ENCODE measurements at places on chromosomes 5 and 9.
A peak's percentile ranks its signal among the peaks of the same experiment; 100 is the strongest.

DNA sequence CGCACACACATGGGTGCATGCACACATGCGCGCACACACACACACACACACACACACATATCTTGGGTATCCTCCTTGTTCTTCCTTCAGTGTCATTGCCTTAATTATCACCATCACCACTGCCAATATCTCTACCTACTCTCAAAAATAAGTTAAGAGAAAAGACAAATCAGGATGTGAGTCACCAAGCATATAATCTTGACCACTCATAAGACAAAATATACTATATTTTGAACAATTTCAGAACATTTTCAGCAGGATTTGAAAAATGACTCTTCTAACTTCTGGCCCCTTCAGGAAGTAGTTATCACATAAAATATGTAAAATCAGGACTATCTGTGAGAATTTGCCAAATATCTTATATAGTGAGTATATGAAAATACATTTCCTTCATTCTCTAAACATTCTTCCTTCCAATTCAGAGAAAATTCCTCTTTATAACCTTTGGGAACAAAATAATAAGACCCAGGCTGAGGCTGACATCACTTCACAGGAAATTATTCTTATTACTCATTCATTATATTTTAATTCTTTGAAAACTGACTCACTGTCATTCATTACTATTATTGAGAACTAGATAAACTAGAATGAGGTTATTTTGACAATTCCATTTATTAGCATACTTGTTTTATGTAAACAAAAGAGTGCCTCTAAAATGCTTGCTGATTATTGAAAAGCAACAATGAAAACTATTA lies 772.0 kb upstream of the ACO1 start:
- DNase-seq = no peak

- no peak for DNase-seq
These were observed 222.8 kb downstream of the NR2F1-AS1 start for GRCh38 chr5:93358176-93358575.

DNA sequence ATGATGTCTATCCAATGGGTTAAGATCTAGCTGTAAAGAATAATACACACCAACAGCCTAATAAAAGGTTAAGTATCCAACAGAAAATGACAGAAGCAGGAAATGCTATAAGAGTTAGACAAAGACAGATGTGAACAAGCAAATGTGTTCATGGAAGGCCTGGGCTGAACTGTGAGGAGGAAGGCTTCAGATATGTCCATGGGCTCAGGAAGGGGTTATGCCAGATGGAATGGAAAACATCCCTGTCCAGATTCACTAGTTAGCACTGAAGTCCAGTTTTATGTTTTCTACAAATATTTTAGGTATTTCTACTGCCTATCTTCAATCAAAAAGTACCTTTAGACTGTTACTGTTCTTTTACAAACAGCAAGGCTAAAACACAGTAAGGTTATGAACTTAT lies 27.1 kb downstream of the ERAP1 start:
- DNase-seq = no peak

DNA sequence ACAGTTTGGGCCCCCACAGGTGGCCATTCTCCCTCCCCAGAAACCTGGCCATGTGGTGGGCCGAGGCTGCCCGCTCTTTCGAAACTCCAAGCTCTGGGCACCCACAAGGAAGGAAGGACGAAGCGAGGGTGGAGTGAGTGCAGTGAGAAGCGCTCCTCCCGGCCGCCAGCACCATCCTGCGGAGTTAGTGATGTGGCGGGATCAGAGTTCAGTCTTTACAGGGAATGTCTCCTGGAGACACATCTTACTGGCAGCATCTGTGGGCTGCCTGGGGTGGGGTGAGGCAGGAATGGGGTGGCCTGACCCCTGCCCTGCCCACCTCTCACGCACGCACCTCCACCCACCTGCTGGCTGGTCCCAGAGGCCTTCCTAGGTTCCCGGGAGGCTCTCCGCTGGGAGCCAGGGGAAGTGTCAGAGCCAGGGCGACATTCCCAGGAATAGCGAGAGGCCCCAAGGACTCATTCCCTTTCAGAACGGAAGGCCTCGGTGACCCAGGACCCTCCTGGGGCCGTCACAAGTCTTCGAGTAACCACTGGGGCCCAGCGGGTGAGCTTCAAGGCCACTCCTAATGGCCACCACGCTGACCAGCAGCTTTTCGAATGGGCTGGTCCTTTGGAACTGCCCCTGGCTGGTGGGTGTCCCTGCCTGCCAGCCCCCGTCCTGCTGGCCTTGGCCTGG lies 5.5 kb upstream of the RNU6ATAC start:
- no peak for DNase-seq

GRCh38 chr5:90434116-90434714 lies 24.7 kb upstream of the CETN3 start:
- no peak for DNase-seq

DNA sequence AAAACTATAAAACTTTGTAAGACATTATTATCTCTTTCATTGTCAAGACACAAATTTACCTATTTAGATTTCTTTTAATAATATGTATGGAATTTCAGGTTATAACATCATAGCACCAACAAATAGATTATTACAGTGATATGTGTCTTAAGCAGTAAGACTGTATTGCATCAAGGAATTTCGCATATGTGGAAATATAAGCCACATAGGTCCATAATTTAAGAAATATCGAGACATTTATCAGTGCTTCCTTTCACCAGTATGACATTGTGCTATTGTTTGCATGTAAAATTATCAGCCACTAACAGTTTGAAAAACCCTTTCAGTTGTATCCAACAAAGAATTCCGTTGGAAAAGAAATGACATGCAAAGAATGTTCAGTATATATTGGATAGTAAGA lies 186.7 kb upstream of the RASA1 start:
- DNase-seq = no peak

DNA sequence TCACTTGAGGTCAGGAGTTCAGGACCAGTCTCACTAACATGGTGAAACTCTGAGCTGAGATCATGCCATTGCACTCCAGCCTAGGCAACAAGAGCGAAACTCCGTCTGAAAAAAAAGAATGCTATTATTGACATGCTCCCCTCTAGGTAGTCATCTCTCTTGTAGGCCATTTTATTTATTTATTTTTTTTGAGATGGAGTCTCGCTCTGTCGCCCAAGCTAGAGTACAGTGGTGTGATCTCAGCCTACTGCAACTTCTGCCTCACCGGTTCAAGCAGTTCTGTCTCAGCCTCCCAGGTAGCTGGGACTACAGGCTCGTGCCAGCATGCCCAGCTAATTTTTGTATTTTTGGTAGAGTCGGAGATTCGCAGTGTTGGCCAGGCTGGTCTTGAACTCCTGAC lies 20.6 kb upstream of the NIM1K start:
- DNase-seq = no peak

GRCh38 chr9:79357194-79357593 lies 214.6 kb upstream of the TLE4 start:
- no peak for DNase-seq

DNA sequence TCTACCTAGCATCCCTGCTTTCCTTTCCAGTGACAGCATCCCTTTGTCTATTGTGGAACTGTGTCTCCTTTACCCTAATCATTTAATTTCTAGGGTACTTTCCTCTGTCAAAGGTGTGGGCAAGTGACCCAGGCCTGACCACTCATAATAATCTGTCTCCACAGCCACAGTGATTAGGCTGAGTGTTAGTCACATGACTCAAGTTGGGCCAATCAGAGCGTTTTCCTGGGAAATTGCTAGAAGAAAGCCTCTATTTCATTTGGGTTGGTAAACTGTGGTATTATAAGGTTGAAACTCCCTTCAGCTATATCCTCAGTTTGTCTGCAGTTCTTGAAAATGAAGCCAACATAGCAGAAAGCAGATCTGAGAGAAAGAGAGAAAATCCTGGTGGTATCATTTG lies 14.2 kb upstream of the AP3B1 start:
- DNase-seq = no peak

DNA sequence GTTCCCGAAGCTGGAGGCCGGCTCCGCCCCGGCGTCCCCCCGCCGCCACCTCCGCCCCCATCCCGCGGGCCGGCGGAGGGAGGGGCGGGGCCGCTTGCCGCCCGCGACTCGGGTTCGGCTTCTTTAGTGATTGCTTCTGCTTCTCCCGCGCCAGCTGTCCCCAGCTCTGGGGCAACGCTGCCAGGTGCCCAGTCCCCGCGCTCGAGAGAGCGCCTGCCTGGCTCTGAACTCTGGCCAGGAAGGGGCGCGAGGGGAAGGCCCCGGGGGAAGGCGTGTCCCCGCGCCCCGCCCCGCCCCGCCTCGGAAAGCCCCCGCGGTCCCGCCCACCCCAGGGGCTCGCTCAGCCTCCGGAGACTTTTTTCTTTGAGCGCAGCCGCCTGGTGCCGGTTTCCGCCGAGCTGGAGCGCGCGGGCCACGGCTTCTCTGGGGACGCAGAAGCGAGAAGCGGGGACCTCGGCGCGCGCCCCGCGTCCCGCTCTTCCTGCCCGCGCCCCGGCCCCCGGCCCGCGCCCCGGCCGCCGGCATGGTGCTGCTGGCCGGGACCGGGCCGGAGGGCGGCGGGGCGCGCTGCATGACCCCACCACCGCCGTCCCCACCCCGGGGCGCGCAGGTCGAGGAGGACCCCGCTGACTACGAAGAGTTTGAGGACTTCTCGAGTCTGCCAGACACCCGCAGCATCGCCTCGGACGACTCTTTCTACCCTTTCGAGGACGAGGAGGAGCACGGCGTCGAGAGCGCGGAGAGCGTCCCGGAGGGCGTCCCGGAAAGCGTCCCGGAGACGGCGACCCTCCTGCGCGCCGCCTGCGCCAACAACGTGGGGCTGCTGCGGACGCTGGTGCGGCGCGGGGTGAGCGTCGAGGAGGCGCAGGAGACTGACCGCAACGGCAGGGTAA lies at the start of gene ANKRD33B:
Gene ANKRD33B (plus strand): TSS at position 126 of the 893 bp plus-strand sequence. CDS start 398 bp downstream, at position 524.
- peak; percentile 81 for DNase-seq

- DNase-seq = no peak
These were observed 531.9 kb upstream of the CHD1 start for GRCh38 chr5:99460701-99461100.

DNA sequence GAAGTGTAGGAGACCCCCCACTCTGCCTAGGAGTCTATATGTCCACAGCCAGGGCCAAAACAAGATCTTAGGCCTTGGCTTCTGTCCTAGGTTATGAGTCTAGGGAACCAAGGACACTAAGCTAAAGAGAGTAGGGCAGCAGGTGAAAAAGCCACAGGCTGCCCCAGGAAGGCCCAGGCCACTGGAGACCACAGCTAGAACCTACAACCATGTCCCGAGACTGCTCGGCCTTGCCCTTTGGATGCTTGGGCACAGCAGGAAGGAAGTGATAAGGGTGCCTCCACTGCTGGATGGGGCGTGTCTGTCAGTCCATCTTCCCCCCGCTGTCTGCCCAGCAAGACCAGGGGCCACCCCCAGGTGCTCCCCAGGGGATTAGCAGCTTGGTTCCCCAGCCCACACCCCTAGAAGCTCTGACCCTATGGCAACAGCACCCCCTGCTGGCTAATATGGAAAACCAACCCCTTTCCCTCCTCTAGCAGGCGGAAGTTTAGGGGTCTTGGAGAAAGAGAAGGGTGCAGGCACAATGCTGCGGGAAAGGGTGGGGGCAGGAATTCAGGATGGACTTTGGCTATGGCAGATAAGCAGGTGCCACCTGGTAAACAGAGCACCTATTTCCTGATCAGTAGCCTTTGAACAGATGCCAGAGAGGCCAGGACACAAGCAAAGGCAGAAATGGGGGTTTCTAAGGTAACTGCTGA lies 10.5 kb upstream of the IRF1 start:
- DNase-seq = no peak

DNA sequence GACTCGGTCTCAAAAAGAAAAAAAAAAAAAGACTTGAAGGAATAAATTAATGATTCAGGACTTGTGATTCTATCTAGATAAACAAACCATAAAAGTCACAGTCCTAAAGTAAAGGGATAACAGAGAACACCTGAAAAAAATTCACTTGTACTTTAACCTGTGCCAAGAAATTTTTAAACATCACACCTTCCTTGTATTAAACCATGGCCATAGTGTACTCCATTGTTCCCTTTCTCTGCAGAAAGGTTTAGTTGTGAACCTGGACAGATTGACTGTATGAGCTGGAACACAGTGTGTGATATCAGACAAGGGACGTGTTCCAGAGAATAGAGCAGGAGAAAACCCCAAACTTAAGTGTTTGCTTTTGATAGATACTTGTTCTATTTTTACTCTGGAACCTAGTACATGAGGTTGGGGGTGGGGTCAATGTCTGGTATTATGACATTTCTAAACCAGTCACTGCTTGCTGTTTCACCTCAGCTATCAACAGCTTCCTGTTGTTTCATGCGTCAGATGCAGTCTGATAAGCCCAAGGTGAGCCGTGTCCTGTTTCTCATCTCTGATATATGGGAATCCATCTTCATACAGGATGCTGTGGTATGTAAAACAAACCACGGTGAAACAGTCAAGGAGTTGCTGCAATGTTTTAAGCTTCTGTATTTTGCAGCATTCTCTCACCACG lies 62.5 kb upstream of the ITGA1 start:
- no peak for DNase-seq

DNA sequence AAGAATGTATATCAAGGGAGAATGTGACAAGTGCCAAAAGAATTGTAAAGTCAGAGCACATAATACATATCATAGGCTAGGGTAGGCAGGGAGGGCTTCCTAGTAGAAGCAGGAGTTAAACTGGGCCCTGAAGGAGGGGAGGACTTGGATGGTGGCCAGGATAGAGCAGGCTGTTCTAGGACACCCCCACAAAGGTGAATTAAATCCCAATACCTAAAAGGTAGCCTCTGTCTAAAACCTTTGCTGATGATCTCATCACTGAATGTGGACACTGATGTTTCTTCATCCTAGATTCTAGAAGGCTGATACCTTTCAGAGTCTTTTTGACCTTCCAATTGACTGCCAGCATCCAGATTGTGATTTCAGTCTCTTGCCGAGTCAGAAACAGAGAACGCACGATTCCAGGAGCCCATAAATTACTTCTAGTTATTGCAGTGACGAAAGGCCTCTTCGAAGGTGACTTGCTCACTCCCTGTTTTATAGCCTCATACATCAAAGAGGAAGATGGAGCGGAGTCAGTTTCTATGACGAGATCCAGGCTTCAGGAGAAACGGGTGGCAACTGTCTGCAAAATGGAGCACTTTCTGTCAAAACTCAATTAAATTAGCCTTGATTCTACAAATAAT lies 43.2 kb downstream of the KIF4B start:
- DNase-seq = no peak

- DNase-seq = no peak
These were observed 6.4 kb downstream of the LMBRD2 start for GRCh38 chr5:36145311-36145710.

DNA sequence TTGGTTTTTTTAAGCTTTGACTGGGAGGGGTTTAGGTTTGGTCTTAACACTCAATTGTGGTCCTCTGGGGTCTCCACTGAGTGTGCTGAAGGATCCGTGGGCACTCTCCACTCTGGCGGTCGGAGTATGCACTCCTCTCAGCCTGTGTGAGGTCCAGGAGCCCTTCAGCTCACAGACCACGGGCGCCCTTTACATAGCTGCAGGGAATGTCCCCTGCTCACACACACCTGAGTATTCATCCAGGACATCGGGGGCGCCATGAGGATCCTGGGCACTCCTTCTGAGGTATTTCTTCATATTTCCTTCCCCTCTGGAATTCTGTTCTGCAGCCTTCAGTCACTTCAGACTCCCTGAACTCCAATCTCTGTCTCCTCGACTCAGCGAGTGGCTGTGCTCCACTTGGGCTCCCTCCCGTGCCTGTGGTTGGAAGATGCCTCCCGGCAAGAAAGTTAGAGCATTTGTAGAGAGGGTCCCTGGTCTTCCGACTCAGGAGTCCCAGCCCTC lies 12.5 kb downstream of the TRIP13 start:
- no peak for DNase-seq

GRCh38 chr5:96316487-96316886 lies 116.6 kb downstream of the PCSK1 start:
- no peak for DNase-seq
